ENCODE measurements at places on chromosomes 3 and 15.

GRCh38 chr3:18044971-18045880 is 302.8 kb upstream of the TBC1D5 start:
- DNase-seq: no peak

- no peak for DNase-seq
Measured at GRCh38 chr3:26281284-26281985, 341.1 kb upstream of the LRRC3B start.

DNA sequence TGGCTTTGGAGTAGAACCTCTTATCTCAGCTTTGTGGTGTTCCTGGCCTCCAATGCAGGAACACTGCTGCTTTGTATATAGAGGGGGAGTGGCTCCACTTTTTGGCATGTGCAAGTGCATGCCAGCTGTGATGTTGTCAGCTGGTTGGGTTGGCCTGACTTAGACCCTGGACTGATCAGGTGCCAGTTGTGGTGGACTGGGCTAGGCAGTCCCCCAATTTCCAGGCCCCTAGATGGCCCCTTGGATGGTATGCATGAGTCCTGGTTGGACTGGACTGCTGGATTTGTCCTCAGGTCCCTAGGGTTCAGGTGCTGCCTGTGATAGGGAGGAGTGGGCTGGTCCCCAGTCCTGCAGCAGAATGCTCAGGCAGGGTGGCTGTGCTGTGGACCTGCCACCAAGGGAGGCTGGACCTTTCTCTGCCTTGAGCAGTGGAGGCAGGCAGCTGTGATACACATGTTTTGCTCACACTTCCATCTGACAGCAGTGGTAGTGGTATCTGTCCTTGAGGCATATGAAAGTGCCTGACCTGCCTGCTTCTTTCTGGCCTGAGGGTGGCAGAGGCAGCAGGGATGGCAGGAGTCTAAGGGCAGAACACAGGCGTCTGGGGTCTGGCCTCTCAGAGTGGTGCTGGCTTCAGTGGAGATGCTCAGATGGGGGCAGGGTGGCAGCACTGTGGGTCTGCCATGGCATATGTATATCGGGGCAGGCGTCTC is 74.8 kb downstream of the STXBP5L start:
- no peak for DNase-seq

- DNase-seq: no peak
Measured at GRCh38 chr3:98395101-98395500, 4.6 kb downstream of the OR5K3 start.

- DNase-seq: no peak
Measured at GRCh38 chr3:2212206-2212605, 113.5 kb downstream of the CNTN4 start.

- DNase-seq: no peak
Measured at GRCh38 chr15:83567318-83567717, 86.6 kb upstream of the ADAMTSL3 start.

GRCh38 chr3:151733613-151734012 is at the start of gene AADACL2:
AADACL2 (plus strand) TSS chr3:151733927; CDS start chr3:151734036, 109 bp downstream.
- DNase-seq: no peak

DNA sequence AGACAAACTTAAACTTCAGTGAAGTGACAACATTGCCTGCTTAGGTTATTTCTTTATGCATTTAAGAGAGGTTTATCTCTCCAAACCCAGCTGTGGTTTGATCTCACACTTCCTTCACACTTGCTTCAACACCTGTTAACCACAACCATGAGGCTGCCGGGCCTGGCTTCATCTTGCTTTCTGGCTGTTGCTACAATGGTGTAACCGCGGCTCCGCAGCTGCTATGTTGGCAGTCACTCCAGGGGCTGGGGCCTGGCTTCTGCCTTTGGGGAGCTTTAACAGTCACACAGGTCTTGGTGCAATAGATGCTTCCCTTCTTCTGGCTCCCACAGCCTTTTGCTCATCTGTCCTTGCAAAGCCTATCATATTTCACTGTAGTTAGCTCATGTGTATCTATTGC is 72.9 kb upstream of the MNS1 start:
- no peak for DNase-seq

DNA sequence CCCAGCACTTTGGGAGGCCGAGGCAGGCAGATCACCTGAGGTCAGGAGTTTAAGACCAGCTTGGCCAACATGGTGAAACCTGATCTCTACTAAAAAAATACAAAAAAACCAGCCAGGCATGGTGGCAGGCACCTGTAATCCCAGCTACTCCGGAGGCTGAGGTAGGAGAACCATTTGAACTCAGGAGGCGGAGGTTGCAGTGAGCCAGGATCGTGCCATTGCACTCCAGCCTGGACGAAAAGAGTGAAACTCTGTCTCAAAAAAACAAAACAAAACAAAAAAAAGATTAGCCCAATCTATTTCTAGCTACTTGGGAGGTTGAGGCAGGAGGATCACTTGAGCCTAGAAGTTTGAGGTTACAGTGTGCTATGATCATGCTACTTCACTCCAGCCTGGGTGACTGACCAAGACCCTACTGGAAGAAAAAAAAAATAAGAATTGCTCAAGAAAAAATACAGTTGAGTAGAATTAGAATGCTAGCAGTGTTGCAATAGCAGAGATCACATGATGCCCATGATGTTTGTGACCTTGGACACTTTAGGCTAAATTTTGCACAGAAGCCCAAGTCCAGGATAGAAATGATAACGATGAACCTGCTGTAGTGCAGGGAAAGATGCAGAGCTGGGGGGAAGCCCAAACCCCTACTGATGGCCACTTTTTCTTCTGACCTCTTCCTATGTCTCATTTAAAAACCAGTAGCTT is 162.2 kb downstream of the LPP start:
- DNase-seq: no peak

GRCh38 chr3:99712291-99712954 is 74.0 kb downstream of the COL8A1 start:
- DNase-seq: peak; percentile 26

DNA sequence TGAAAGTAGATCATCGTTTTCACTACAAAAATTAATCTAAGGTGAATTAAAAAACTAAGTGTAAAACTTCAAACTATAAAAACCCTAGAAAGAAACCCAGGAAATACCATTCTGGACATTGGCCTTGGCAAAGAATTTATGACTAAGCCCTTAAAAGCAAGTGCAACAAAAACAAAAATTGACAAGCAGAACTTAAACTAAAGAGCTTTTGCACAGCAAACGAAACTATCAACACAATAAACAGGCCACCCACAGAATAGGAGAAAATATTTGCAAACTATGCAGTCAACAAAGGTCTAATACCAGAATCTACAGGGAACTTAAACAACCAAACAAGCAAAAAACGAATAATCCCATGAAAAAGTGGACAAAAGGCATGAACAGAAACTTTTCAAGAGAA is 302.0 kb downstream of the CHST2 start:
- no peak for DNase-seq

DNA sequence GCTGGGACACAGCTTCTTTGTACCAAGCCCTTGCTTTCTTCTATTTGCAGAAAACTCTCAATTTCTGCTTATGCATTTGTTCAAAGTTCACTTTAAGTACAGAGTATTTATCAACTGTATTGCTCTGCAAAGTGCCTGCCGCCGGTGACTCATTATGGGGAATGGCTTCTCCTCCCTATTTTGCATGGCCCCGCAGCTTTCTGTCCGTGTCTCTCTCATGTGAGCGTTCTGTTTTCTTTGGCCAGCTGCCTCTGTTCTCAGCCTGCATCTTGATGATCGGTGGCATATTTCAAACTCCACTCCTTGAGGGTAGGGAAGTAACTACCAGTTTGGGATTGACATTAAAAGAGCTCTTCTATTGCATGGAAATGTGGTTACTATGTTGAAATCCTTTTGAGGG is 28.6 kb upstream of the ST8SIA2 start:
- DNase-seq: peak; percentile 48

GRCh38 chr3:16741890-16742289 is 136.7 kb upstream of the DAZL start:
- peak; percentile 90 for DNase-seq

DNA sequence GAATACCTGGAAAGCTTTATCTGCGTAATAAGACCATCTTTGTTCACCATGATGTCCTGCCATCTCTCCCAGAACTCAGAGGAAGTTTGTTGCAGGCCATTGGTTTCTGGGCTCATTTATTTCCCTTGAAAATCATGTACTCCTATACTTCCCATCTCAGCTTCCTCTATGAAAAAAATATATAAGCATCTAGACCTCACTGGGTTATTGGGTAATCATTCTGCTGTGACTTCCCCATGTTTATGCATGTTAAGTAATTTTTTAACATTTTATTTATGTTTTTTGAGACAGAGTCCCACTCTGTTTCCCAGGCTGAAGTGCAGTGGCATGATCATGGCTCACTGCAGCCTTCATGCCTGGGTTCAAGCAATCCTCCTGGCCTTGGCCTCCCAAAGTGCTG is 184.5 kb downstream of the ZPLD1 start:
- no peak for DNase-seq

DNA sequence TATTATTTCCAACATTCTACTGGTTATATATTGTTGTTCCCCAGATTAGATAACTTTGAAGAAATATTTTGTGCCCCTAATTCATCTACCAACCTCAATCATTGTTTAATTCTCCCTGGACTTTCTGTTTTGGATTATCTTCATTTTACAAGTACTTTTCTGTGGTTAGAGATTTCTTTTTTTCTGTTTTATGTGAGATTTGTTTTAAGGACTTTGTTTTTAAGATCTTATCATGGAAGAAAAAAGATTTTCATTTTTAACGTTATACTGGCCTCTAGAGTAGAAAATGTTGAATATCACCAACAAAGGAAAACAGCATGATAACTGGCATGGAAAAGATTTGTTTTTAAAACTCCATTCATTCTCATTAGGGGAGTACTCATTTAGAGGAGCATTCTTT is 210.9 kb upstream of the KCNMB2 start:
- DNase-seq: peak; percentile 46

- DNase-seq: no peak
Measured at GRCh38 chr15:87626860-87627259, 629.7 kb downstream of the NTRK3 start.

DNA sequence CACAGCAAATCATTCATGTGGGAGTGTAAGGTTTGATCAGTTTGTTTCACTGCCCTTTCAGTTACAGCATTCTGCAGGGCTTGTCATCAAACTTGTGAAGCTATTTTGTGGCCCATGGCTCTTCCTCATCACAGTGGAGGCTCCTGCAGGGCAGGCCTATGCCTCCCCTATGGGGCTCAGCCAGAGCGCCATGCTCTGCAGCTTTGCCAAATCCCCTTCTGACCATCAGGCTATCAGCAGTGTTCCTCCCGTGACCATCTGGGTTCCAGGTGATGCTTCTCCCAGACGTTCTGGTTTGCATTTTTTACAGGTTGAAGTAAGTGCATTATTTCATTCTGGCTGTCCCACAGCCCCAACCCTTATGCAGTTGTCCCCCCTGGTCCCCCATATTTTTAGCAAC is 28.1 kb upstream of the REC114 start:
- no peak for DNase-seq

- DNase-seq: no peak
Measured at GRCh38 chr3:115862099-115862498, 238.8 kb downstream of the GAP43 start.

GRCh38 chr3:128281461-128282367 is 128.4 kb downstream of the EEFSEC start:
- DNase-seq: no peak

DNA sequence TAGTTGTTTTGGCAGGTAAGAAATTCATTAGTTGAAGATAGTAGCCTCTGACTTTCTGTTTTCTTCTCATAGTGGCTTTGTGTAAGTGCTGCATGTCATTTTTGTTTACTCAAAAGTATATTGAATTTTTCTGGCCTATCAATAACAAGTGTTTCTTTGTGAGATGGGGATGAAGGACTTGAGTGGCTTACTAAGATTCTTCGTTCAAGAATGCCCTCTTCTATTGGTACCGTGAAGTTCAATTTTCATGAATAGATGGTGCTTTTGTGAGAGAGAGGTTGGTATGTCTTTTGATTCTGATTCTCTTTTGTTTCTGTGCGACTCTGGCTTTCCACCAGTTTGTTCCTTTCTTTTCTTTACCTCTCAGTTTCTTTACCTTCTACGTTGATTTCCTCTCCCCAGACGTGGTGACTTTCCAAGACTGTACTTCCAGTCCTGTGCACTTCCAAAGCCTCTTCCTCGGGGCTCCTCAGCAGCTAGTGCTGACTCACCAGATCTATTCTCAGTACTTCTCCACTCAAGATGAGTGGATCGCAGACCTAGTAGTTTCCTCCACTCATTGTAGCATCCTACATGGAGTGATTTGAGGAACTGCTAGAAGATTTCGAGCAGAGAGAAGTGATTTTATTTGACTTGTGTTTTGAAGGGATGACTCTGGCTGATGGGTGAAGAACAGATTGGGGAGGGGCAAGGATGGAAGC is 82.0 kb upstream of the EPHB3 start:
- DNase-seq: no peak

DNA sequence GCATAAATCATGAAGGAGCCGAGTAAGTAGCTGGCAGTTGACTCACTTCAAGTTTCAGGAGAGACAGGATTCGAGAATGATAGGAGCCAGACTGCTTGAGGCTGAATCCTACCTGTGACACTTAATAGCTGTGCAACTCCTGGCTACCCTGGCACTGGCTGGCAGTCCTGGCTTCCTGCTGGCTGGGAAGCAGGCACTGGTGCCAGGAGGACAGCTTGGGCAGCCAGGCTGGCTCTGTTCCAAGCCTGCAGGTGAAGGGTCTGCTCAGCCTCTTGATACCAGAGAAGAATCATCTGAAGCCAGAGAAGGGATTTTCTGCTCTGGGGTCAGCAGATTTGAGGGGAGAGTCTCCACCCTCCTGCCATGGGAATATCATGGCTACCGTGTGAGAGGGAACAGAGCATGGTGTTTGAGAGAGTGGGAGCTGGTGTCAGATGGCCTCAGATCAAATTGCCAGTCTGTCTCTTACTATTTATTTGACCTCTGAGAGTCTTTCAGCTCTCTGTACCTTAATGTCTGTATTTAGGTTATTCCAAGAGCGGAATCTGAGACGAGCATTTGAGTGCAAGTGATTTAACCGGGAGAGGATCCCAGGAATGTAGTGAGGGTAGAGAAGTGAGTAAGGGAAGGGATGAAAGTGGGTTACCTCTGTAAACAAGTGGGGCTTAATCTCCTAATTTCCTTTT is 4.4 kb upstream of the XIRP1 start:
- no peak for DNase-seq

DNA sequence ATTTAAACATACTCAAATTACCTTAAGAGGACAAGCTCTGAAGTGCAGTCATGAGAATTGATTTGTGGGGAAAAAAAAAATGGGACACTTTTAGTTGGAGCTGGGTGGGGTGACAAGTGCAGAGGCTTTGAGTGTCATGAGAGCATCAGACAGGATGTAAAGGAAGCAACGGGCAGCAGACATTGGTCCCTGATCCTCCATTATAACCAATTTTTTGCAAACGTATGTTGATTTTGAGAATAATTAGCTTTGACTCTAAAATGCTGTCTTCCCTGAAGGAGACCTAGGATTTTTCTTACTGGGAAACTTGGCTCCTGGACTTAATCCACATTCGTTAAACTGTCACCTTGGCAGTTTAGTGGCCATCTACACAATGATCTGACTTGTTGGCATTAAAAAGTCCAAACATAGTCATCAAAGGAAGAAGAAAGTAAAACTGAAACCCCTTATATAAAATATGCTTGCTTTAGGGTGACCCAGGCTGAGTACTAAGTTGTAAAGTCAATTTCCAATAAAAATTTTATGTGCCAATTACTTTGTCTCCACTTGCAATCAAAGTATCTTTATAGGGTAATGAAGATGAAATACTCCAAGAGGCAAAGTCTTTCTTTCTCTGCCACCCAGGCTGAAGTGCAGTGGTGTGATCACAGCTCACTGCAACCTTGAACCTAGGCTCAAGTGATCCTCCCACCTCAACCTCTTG is 45.6 kb downstream of the BCL2L10 start:
- no peak for DNase-seq

GRCh38 chr15:52527911-52528563 is 643 bp downstream of the MYO5A start:
- DNase-seq: peak; percentile 18

- DNase-seq: no peak
Measured at GRCh38 chr3:13303410-13303809, 116.7 kb downstream of the NUP210 start.

Measured in fibroblast of skin of abdomen (primary cell).